ENCODE measurements at places on chromosomes 5 and 9.

DNA sequence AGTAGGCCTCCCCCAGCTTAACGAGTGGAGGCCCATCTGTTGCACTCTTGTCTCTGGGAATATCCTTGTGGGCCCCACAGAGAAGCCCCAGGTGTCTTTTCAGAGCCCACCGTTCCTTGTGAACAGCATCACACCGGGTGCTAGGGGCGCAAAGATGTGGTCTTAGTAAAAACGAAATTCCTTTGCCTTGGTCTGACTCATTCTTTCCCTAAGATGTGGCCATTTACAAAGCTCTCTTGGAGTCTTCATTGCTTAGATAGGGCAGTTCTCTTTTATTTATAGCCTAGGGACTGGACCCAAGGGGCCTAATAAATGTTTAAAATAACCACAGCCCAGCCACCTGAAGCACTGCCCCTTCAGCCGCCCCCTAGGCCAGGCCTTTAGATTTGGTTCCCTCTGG, 52.8 kb upstream of the RPL26L1 start:
- DNase-seq, result no peak

- no peak for DNase-seq
Observed at GRCh38 chr9:91333551-91333950, 28.2 kb downstream of the AUH start.

- DNase-seq, result no peak
Observed at GRCh38 chr9:79667817-79668436, 96.2 kb downstream of the TLE4 start.

DNA sequence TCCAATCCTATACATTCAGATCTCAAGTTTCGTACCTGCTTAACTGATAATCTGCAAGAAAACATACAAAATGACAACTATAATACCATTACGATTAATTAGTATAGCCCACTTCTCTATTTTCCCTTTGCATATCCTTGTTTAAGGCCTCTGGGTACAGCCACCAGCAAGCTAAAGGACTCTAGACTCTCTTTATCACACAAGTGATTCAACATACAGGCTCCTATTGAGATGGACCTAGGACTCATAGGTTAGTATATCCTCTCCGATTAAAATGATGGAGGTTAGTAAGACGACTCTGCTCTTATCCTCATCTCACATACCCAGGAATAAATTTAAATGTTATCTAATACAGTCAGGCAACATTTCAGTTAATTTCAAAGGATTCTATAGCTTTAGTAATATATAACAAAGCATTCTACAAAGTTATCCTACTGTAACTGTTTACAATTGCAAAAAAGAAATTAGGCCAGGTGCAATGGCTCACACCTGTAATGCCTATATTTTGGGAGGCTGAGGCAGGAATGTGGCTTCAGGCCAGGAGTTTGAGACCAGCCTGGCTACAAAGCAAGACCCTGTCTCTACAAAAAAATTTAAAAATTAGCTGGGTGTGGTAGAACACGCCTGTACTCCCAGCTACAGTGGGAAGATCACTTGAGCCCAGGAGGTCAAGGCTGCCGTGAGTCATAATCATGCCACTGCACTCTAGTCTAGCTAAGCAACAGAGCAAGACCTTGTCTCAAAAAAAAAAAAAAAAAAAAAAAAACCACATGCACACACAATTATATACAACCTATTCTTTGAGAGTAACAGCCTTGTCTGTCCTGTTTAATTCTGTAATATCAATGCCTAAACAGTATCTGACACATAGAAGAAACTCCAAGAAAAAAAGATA, 15.4 kb downstream of the HAUS6 start:
- no peak for DNase-seq

GRCh38 chr5:174167080-174167910, 121.8 kb downstream of the NSG2 start:
- DNase-seq, result no peak

GRCh38 chr9:128096616-128097536, 28.8 kb downstream of the SLC25A25 start:
- no peak for DNase-seq
